T follicular helper cell (primary cell): ENCODE measurements at places on chromosomes 5 and 9.

DNA sequence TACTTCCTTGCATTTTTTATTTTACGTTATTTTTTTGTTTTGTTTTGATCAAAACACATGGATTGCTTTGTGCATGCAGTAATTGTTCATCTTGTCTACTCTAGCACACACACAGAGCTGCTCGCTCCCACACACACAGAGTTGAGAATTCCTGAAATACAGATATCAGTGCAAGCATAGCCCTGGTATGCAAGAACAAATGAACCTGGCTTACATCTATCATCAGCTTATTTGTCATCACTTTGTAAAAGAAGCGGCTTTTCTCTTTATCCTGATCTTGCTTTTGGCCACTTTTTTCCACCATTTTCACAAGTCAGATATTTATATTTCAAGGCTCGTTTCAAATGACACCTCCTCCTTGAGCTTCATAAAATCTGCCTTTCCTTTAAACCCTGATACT, 1435.7 kb downstream of the MAT2B start:
- DNase-seq: no peak

- no peak for DNase-seq
These were observed 11.5 kb downstream of the PDLIM4 start for GRCh38 chr5:132268769-132269551.

DNA sequence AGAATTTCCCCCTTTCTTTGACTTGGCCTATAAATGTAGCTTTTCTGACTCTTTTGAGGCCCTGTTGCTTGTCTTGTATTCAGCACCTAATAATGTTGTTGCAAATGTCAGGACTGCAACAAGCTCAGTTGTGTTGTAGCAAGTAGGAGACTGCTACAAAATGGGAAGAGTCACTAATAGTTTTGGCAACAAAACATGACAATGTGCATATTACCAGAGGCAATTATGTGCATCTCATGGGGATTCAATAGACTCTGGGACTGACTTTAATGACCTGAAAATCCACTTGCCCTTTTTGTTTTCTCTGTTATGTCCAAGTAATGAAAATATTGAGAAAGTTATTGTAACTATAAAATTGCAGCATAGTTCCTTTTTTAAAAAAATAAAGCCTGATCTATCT, 368.4 kb downstream of the OSTF1 start:
- DNase-seq: no peak

GRCh38 chr5:116733991-116734975, 159.7 kb upstream of the SEMA6A start:
- DNase-seq: no peak

- no peak for DNase-seq
These were observed 539.9 kb downstream of the BRINP1 start for GRCh38 chr9:118829334-118829733.
